ENCODE measurements at places on chromosomes 11 and 22.

DNA sequence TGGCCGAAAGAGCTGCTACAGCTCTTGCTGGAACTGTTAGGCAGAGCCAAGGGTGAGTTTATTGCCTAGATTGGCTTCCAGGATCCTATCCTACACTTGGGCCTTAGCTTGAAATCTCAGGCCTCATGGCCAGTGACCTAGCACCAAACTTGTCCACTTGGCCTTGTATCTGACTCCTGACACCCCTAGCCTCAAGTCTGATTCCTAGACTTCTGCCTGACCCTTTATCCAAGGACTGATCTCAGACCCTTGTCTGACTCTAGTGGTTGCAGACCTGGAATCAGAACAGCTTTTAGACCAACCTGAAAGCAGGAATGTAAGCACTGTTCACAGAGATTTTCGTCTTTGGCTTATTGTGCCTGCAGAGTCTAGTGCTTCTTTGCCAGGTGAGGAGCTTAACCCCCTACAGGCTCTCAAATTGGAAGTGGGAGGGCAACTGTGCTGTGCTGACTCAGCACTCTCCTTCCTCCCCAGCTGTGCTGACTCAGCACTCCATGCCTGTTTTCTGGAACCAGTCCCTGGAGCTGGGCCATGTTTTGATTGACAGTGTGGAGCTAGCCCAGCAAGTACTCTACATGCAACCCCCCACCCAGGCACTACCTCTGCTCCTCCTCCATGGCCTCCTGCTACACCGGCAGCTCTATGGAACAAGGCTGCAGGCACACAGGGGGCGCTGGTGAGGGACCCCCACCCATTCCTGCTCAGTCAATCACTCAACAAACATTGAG, 35.1 kb downstream of the RRP8 start:
- peak; percentile 84 for DNase-seq

DNA sequence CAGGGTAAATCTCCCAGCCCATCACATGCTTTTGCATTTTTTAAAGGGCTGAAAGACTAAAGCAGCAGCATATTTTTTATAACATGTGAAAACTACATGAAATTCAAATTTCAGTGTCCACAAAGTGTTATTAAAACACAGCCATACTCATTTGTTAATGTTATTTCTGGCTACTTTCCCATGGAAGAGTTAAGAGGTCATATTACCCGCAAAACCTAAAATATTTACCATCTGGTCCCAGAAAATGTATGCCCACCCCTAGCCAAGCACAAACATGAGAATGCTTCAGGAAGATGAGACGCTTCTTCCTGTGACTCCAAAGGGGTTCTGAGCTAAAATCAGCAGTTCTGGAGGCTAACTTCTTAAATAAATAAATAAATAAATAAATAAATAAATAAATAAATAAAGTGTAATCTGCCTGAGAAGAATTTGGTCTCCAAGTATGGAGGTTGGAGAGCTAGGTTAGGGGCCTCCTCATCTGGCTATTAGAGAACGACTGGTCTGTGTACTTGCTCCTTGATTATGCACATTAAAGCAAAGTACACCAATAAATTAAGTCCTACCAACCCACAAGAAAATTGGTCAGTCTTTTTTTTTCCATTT, 9.7 kb downstream of the IMMP1L start:
- no peak for DNase-seq

- no peak for DNase-seq
Observed at GRCh38 chr11:132909021-132909606, 623.2 kb downstream of the OPCML start.

- DNase-seq, result peak; percentile 26
Observed at GRCh38 chr22:41919357-41920224, 4.7 kb upstream of the SHISA8 start.

DNA sequence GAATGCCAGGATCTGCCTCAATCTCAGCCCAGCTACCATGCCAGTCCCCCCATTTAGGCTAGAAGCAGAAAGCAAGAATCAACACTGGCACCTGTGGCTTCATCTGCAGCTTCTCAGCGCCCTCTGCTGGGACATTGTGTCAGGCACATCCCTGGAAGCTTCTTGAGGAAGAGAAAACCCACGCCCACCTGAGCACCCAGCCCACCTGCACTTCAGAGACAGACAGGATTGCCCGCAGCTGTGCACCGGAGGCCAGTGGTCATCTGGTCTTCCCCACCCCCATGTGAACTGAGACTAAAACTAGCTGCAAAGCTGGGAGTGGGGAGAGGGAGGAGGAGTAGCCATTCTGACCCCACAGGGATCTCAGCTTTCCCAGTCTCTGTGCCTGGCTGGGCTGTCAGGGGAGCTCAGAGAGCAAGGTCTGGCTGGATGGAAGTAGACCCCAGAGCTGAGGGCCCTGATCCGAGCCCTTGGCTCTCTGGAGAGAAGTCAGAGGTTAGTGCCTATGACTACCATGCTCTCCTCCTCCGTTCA, 66.8 kb downstream of the FEZ1 start:
- DNase-seq, result peak; percentile 93

- DNase-seq, result no peak
Observed at GRCh38 chr22:20407829-20408228, 13.9 kb downstream of the ZNF74 start.

Data from brain (organoid and tissue), 16 donors.